ENCODE measurements at places on chromosomes 1 and 21.

DNA sequence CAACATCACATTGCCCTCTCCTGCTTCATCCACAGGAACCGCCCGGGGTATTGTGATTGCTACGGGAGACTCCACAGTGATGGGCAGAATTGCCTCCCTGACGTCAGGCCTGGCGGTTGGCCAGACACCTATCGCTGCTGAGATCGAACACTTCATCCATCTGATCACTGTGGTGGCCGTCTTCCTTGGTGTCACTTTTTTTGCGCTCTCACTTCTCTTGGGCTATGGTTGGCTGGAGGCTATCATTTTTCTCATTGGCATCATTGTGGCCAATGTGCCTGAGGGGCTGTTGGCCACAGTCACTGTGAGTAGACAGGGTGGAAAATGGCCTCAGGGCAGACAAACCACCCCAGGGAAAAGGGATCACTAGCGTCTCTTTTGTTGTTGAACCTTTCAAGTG is 12.7 kb downstream of the ATP1A4 start:
- no peak for DNase-seq

- no peak for DNase-seq
Measured at GRCh38 chr1:44553127-44553758, 121.0 kb downstream of the TMEM53 start.

DNA sequence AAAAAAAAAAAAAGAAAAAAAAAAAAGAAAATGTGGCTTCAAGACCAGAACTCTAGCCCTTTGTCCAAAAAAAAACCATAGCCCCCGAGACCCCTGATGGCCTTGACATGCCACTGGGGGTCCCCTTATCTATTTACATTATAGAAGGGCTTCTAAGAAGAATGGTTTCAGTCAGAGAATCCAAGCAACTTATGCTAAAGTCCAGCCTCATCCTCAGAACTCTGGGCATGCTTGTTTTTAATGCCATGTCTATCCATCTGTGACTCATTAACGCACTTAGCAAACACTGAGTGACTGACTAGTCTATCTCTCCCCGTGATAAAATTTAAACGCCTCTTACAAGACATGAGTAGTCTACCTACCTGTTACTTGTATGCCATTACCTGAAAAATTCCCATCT is 29.3 kb downstream of the ERG start:
- no peak for DNase-seq

GRCh38 chr1:222910699-222911098 is 95.9 kb downstream of the DISP1 start:
- DNase-seq = no peak

DNA sequence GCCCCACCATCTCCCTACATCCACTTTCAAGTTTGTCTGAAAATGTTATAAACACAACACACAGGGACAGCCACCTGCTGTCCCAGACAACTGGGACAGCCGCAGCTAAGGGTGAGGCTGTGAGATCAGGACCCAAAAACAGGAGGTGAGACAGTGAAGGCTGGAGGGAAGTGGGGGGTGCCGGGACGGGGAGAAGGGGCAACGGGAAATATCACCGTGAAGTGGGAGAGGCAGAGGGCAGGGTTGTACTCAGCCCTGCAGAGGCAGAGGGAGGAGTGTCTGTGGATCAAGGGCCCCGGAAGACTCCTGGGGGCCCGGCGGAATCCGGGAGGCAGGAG is 114.4 kb downstream of the CASZ1 start:
- DNase-seq = no peak

- no peak for DNase-seq
Measured at GRCh38 chr1:232728507-232729263, 76.5 kb upstream of the MAP10 start.

DNA sequence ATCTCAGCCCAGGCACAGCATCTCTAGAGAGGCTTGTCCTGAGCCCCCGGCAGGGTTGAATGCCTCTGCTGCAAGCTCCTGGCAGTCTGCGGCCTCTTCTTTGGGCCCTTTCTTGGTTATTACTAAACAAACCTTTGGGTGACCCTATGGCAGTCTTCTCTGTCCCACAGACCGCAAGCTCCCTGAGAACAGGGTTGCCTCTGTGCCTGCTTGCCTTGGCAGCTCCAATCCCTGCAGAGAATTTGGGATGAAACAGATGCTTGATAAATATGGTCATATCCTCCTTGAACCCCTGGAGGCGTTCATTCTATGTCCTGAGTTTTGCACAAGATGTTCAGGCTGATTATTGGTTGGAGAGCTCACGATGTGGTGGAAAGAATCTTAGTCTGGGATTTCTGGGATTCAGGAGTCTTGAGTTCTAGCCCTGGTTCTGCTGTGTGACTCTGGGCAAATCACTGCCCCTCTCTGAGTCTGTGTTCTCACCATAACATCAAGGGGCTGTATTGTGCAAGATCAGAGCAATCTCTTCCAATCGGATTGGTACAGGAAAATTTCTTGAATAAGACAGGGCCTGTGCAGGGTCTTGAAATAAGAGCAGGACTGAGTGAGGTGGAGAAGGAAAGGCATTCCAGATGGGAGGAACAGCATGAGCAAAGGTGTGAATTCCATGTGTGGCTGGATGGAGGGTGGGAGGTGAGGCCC is 49.6 kb downstream of the EDN2 start:
- DNase-seq = no peak

DNA sequence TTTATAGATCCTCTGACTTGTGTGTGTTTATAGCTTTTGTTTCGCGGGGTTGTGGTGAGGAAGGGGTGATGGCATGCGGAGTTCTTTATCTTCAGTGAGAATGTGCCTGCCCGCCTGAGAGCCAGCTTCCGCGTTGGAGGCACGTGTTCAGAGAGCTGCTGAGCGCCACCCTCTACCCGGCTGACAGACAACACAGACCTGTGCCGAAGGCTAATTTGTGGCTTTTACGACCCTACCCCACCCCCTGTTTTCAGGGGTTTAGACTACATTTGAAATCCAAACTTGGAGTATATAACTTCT is 14.4 kb upstream of the CD101 start:
- DNase-seq = peak; percentile 66

All from CD4-positive, alpha-beta T cell treated with Interferon alpha-2 for 1 hour (primary cell).